GM18507 (cell line): ENCODE measurements at places on chromosomes 2 and 18.

DNA sequence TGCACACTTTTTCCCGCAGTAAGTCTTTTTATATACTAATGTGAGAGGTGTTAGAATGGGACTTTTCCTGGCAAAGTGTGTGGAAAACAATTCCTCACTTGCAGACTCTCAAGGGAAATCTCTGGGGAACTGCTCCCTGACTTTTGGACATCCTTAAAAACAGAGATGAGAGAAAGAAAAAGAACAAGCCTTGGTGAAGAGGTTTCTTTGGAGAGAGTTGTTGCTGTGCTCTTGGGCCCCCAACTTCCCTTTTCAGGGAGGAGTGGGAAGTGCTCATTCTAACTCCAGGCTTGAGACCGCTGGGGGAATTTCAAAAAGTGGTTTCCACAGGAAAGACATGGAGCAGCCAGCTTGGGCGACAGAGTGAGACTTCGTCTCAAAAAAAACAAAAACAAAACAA, 142.6 kb upstream of the SPRED2 start:
- DNase-seq = no peak

DNA sequence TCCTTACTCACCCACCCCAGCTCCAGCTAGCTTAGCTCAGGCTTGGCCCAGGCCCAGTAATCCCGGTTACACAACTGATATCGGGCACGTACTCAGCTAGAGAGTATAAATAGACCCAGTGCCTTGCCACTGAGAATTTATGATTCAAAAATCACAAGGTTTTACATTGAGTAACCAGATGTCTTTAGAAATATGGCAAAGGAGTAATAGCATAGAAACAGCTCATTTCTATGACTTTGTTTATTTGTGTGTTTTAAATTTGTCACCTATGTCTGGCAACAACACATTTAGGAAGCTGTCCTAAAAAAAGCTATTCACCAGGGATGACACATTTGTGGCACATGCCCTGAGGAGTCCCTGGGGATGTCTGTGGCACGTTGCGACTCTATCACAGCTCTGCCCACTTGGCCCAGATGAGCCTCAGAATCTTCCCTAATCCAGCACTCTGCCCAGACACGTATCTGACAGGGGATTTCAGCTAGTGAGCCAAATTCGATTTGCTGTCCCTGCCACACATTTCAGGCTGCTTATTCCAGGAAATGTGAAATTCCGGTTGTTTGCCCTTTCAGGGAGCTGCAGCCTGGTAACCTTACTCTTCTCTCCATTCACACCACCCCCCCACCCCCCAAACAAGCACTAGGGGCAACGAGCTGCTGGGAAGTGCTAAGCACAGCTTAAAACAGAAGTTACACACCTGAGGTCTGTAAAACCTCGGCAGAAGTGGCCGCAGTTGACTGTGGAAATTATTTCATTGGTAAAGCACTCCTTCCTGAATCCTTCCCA, 85.4 kb upstream of the ZCCHC2 start:
- no peak for DNase-seq

DNA sequence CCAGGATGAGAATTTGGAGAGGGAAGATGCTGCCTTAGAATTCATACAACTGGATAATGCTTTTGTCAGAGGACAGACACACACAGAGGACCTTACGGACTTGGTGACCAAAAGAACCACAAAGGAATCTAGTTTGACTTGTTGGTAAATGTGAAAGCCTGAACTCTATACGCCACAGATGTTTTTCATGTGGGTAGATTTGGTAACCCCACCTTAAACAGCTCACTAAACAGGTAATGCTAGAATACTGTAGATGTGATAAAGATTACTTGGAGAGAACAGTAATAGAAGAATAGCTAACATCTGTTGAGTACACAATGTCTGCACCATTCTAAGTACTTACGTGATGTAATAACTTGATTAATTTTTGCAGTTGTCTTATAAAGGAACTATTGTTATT, 24.1 kb downstream of the ANXA4 start:
- no peak for DNase-seq

DNA sequence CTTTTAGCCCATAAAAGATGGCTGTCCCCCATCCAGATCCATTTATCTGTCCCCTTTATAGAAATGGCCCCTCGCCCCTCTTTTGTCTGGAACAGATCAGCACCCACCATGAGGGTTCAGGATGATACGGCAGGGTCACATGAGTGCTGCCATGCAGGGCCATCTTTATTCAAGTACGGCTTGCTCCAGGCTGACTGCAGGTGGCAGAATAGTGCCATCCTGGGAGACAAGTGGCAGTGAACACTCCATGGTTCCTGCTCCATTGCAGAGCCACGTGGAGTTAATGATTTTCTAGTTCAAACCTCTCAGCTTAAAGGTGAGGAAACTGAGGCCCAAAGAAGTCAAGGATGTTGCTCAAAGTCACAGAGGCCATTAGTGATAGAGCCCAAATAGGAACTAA, 180.6 kb downstream of the CLIP4 start:
- no peak for DNase-seq

DNA sequence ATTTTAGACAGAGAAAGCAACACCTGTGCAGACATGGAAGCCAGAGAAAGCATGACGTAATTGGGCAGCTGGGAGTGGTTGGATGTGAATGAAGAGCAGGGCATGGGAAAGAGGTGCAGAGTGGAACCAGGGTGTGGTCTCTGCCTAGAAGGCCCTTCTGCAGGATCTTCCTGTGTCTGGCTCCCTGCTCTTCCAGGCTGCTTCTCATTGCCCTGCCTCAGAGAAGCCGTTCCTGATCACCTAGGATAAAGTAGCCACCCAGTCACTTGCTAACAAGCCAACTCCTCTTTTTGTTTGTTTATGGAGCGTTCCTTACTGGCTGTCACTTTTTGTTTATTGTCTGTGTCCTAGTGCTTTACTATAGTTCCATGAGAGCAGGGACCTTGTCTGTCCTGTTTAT, 28.5 kb downstream of the GALNT1 start:
- no peak for DNase-seq

- no peak for DNase-seq
Measured at GRCh38 chr2:232024457-232024856, 62.9 kb downstream of the DIS3L2 start.
